Muscle of arm (tissue), 14 donors: ENCODE measurements at places on chromosomes 6 and 20. TPM values are rescaled to one million over a fixed set of nuclear protein-coding genes. Genes with fewer than 3 reads are reported as not detected.

MAS1 gene
- not detected for polyA plus RNA-seq

MMS22L gene
- 8.5 TPM for polyA plus RNA-seq

HEY2 gene
- polyA plus RNA-seq, result 13.3 TPM

SLC52A3 gene
- polyA plus RNA-seq, result 1.0 TPM

DNA sequence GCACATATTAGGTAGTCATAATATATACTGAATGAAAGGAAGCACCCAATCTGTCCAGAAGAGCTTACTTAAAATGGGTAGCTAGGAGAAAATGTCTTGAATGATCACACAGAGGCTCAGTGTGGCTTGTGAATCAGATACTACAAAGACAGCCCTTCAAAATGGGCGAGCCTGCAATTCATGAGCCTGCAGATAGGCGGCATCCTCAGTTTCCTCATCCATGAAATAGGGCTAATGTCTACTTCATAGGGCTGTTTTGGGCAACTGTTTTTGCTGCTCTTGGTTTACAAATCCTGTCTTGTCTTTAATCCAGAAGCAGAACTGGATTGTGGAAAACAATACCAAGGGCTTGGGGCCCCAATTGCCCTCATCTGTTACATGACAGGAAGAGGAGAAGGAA, 129.3 kb upstream of the KCNK16 start:
- DNase-seq, result no peak

GRCh38 chr20:51399006-51399890, 143.3 kb downstream of the NFATC2 start:
- DNase-seq, result no peak

DNA sequence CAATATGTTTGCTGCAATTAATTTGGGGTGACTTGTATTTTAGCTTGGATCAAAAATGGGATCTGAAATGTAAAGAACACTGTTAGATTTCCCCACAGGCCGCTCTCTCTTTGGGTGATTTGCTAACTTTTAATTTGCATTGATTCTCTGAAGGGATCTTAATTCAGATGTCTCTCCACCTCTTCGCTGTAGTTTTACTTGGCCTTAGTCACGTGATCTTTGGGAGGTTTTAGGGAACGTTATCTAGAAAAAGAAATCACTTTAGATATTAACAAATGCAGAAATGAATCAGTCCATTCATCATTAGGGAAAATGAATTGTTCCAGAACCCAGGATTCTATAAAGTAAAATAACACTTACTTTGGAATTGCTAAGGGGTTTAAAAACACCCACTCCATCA, 390.2 kb downstream of the THBS2 start:
- DNase-seq, result no peak

GRCh38 chr20:23279836-23280235, 70.8 kb upstream of the NXT1 start:
- no peak for DNase-seq

DNA sequence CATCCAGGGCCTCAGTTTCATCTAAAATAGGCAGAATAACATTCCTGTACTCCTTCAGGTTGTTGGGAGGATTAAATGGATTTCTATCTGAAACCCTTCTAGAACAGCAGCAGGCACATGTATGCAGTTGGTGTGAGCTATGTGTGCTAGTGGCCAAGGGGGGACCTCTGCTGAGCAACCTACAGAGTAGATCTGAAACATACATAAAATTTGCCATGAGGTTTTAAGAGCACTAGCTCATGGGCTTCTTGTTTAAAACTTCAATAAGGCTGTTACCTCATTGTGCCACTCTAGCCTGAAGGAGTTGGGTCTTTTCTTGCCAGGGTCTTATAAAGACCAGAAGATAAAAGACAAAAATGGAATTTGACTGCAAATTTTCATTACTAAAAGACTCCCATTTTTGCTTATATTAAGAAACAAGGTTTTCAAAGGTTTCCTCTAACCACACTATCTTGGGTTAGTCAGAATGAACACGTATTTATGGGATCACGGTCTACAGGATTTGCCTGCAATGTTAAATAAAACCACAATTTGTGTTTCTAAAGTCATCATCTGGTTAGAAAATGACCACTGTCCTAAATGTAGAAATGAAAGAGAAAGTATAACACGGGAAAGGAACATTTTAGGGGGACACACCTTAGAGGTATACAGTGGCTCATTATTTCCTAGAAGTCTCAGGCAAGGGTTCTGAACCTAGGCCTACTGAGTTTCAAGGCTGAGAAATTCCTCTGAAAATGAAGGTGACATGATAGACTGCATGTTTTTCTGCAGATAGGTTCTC, 144.9 kb upstream of the OLIG3 start:
- DNase-seq, result no peak

- DNase-seq, result no peak
Measured at GRCh38 chr6:1916334-1917070, 306.8 kb downstream of the FOXC1 start.

DNA sequence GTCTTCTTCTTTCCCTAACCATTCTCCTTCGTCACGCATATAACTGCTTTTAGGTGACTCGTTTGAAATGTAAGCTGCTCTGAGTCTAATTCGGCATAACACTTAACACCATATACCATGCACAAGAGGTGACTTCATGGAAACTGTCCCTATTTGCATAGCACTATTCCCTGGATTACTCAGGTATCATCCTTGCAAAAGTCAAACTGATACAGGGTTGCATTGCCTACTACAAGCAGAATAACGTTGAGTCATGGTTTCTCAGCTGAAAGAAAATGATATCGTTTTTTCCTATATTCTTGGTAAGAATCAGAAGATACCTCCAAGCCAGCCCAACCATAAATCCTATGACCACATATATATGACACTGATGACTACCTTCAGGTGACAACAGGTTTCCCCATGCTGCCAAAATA, 227.5 kb downstream of the ATXN1 start:
- DNase-seq, result no peak

GRCh38 chr6:150732765-150733539, 132.6 kb upstream of the MTHFD1L start:
- no peak for DNase-seq

DNA sequence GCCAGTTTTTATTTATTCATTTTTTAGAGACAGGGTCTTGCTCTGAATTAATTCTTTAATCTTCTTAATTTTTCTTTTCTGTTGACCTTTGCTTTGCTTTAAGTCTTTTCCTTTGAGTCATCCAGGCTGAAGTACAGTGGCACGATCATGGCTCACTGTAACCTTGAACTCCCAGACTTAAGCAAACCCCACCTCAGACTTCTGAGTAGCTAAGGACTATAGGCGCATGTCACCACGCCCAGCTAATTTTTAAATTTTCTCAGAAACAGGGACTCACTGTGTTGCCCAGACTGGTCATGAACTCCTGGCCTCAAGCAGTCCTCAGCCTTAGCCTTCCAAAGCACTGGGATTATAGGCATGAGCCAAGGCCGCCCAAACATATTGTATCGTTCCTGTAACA, 71.3 kb upstream of the GNRH2 start:
- DNase-seq, result no peak

- no peak for DNase-seq
Measured at GRCh38 chr6:157607317-157608109, 215.5 kb upstream of the SNX9 start.

DNA sequence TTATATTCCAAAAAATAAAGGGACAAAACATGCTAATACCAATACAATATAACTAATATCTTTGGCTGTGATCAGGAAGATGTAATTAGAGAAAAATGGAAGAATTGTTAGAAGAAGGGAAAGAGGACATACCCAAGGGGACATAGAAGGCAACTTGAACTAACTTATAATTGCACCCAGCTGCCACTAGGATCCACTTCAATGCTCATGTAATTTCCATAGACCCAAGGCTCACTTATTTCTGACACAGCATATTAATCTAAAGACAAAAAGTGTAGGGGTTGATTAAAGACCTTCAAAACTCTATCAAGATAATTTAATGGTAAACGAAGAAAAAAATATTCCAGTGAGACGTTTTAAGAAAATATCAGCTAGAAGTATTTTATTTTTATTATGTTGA, 396.0 kb upstream of the ADGRB3 start:
- no peak for DNase-seq

- no peak for DNase-seq
Measured at GRCh38 chr6:46454691-46455090, 36.6 kb downstream of the RCAN2 start.

- no peak for DNase-seq
Measured at GRCh38 chr6:166485651-166486535, 100.6 kb downstream of the RAMACL start.

DNA sequence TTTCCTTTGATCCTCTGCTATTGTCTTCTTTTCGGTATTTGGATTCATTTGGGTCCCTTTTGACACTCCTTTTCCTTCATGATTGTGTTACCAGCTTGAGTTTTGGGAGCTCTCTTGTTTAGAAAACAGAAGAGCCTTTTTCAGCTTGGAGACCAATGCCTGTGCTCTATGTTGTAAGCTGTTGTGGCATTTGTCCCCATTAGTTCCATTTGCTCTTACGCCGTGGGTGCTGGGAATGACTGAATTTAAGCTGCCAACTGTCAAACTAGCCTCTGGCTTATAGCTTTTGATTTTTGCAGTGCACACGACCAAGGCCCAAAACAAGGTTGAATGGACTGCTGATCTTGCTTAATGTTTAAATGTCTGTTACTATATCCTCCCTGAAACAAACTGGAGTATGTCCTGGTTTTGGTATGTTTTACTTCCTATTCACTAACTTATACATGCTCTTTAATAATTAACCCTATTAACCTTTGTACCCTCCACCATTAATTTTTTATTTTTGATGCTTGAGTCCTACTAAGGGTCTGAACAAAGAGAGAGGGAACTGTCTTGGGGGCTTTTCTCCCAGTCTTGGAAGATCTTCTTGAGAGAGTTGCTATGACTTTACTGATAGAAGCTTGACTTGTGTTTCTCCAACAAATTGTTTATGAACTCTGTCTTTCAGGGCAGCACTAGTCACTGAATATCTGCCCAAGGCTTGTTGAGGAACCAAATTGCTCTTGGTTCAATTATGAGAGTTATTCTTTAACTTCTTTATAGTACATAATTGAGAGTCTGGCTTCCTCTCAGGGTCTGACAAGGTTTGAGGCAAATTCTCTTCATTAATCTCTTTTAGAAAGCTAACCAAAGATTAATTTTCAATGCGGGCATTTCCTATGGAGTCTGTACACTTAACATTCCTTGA, 100.3 kb upstream of the SIRPG start:
- DNase-seq, result no peak

GRCh38 chr6:149012040-149012545, 265.3 kb downstream of the UST start:
- no peak for DNase-seq

- DNase-seq, result no peak
Measured at GRCh38 chr20:57088436-57088835, 178.0 kb downstream of the BMP7 start.

DNA sequence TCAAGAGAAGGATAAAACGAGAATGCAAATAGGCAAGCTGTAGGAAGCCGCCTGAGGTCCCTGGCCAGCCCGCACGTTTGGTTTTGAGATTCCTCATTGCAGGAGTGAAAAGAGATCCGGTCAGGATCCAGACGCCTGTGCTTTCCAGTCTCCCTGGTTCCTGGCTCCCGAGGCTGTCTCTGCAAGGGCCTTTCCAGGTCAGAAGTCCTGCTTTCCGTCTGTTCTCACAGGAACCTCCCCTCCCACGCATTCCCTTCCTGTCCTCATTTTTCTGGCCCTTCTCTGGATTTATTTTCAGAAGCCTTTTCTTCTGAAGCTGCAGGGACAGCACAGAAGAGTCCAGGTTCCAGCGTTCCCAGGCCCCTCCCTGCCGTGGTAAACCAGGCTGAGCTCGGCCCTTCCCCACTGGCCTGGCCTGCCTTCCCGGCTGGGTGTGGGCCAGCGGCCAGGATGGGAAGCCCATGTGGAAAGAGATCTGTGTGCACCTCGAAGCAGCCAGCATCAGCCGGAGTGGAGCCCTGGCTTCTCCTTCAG, 54.0 kb downstream of the TMEM242 start:
- peak; percentile 69 for DNase-seq

DNA sequence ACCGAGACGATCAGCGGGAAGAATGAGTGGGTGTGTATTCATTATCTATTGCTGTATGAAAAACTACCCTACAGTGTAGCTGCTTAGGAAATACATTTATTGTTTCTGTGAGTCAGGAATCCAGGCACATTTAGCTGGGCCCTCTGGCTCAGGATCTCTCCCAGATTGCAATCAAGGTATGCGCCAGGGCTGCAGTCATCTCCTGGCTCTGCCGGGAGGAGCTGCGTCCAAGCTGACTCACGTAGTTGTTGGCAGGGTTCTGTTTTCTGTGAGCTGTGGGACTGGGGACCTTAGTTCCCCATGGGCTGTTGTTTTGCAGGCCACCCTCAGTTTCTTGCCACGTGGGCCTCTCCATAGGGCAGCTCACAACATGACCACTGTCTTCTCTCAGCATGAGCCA, 68.2 kb upstream of the FUCA2 start:
- peak; percentile 88 for DNase-seq

- DNase-seq, result no peak
Measured at GRCh38 chr6:6700407-6701270, 112.1 kb downstream of the LY86 start.

DNA sequence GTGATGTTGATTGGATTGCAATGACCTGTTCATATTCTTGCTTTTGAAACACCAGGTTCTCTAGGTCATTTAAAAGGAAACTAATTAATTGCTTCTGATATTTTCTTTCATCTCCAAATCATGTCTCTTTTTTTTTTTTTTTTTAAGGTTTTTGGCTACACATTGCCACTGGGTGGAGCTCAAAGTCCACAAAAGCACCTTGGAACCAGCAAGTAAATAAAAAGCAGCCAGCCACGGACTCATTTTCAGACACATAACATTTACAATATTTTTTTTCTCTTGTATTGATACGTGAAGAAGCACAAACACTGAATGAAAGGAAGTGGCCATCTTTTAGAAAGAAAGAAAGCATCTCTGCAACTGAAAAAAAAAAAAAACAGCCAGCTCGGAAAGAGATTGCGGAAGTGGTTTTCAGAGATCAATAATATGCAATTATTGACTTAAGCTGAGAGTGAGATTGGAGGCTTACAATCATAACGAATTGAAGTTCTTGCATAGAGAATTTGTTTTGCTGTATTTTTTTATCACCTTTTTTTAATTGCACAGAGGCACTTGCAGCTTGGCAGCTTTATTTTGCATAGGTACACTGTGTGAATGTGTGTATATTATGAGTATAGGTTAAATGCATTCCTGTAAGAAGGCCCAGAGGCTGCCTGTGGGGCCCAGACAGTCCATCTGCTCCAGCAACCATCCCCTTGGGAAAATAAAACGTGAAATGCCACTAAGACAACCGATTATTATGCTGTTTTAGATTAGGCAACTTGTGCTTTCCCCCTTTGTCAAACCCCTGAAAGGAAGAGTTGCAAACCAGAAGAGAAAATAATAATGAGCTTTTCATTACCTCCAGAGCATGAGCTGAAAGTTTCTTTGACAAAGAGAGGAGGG, 28.2 kb downstream of the CGA start:
- DNase-seq, result peak; percentile 60
